Suppressor macrophage treated with lipopolysaccharide for 4 hours (primary cell): ENCODE measurements at places on chromosomes 5 and 9.

GRCh38 chr9:3059781-3060468 is 216.0 kb upstream of the PUM3 start:
- no peak for DNase-seq

DNA sequence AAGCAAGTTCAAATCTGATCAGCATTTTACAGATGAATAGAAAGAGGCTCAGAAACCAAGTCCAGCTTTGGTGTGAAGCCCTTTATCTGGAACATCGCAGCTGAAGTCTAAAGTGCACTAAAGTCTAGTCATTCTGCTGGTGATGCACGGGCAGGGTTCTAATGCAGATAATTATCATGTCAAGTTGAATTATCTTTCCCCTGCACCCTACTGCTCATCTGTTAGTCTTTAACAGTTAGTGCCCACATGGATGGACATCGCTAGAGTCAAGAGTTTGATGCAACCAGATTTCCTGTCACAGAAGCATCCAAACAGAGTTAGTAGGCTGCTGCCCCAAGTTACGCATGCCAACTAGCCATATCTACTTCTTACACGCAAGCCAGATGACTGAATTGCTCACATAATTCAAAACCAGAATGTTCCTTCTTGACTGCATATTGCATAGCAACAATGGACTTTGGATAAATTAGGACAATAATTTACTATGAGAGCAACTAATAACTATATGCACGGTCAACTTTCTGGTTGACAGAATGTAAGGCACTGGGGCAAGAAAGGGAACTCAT is 1.6 kb upstream of the TOMM5 start:
- no peak for DNase-seq

GRCh38 chr5:147442224-147442623 is 67.6 kb downstream of the DPYSL3 start:
- no peak for DNase-seq

GRCh38 chr5:173535976-173536639 is 80.3 kb downstream of the BOD1 start:
- no peak for DNase-seq

GRCh38 chr5:146051678-146052077 is 53.7 kb downstream of the PLAC8L1 start:
- DNase-seq = no peak

DNA sequence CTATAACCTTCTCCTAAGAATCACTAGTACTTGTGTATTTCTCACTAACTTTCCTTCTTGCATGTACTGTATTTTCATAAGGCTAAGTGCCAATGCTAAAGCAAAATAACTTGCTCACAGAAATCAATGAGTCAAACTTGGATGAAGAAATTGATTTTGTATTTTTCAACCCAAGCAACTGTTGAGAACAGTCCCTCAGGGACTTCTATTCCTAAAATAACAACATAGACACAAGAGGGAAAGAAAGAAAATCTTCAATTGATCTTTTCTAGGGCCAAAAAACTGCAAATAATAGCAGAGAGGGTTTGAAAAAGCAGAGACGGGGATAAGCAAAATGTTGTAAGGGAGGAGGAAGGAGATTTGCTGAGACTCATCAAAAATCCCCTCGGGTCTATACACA is 69.8 kb downstream of the HABP4 start:
- no peak for DNase-seq

GRCh38 chr5:60263346-60263745 is 369.8 kb upstream of the PDE4D start:
- DNase-seq = no peak

GRCh38 chr5:172413601-172414171 is 40.6 kb downstream of the SH3PXD2B start:
- DNase-seq = no peak

DNA sequence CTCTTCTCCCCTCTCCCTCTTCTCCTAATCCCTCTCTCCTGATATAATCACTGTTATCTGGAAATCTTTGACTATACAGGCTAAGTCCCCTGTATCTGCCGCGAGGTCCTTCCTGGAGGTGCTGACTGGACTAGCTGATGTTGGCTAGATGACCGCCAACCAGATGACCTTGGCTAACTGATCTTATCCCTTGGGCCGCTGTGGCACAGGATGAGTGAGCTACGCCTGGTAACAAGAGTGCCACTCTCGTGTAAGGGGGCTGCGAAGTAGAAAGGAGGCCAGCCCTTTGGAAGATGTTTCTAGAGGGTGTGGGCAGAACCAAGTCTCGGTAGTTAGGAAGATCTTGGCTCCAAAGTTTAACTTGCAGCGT is 345 bp upstream of the PRRC1 start:
- DNase-seq = no peak

GRCh38 chr5:126857472-126858410 is 80.8 kb downstream of the LMNB1 start:
- DNase-seq = no peak

- no peak for DNase-seq
These were observed 586.2 kb upstream of the ADAMTS16 start for GRCh38 chr5:4553978-4554377.

DNA sequence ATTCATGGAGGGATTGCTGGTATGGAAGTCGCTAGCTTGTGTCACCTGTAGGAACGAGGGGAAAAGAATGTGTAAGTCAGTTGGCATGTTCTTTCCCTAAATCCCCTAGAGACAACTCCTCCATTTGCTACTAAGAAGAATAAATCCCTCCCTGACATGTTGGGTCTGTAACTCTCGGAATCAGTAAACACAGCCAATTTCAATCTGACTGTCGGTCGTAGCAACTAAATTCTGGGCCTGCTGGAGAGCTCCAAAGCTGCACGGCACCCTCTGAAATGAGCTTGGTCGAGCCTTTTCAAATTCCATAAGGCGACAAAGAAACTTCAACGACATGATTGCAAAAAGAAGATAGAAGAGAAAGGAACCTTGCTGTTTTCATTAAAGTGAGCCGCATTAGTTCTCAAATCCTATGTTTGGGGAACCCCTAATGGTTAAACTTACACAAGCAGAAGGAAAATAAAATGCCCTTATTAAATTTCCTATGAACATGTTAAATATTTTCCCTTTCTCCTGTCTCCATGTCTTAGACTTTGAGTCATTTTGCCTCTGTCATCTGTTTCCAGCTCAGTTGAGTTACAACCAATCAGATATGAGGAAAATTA is 735.8 kb upstream of the WWC1 start:
- no peak for DNase-seq

- no peak for DNase-seq
These were observed 6.5 kb downstream of the CDO1 start for GRCh38 chr5:115809946-115810345.

DNA sequence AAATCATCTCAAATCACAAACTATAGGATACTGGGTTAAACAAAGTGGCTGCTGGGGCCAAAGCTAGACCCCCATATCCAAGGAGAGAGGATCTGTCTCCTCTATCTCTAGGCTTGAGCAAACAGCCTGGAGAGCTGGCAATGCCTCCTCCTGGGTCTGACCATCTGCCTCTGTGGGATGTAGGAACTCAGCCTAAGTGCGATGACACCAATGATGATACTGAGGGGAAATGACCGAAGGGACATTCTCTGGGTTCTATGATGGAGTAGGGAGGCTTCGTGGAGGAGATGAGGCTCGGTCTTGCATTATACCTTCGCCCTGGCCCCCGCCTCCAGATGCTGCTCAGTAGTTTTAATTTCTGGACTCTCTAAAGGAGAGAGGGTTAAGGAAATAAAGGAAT is 9.3 kb upstream of the SPATA24 start:
- no peak for DNase-seq

DNA sequence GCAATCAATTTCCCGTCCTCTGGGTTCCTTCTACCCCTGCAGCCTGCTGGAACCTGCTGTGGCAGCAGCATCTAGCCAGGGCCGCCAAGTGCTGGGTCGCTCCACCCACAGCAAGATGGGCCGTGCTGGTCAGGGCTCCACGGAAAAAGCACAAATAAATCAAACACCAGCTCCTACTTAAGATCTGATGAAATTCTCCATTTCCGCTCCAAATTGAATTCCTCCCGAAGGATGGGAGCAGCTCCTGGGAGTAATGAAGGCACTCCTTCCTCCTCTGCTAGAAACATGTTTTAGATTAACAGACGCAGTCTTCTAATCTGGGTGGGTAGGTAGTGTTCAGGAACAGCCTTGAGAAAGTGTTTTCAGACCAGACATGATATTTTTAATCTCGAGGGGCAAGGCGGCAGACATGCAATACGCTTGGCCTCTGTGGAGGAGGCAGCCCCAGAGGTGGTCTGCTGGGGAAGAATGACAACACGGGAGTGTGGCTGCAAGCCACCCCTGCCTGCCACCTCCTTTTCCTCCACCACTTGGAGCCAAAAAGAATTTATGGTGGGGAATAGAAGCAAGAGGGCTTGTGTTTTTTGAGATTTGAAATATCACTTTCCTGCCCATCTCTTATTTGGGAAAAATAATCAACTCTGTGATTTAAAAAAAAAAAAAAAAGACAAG is 194.1 kb downstream of the AOPEP start:
- DNase-seq = no peak

DNA sequence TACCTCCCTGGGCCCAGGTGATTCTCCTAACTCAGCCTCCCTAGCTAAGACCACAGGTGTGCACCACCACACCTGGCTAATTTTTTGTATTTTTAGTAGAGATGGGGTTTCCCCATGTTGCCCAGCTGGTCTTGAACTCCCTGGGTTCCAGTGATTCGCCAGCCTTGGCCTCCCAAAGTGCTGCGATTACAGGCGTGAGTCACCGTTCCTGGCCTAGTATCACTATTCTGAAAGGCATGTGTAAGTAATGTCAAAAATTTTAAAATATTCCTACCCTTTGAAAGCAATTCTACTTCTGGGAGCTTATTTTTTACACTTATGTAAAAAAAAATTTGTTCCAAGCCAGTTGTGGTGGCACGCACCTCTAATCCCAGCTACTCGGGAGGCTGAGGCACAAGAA is 27.1 kb upstream of the TLE1 start:
- DNase-seq = no peak
